ENCODE measurements at places on chromosomes 6 and 20.

DNA sequence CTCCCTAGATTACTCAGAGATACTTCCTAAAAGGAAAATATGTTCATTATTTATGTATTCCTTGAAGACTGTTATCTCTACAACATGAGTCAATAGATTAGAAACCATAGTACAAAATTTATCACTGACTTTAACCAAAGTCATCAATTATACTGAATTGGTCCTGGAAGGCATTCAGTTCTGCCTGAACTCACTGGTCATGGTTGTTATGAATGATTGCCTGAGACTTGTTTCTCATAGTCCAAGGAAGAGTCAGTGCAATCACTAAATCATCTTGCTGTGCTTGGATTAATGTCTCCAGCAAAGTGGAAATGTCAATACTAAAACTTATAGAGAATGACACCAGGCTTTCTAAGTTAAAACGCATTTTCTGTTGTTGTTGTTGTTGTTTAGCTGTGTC lies 878.6 kb upstream of the MANEA start:
- DNase-seq: no peak

- no peak for DNase-seq
These were observed 71.9 kb downstream of the GJA10 start for GRCh38 chr6:89966228-89966544.

DNA sequence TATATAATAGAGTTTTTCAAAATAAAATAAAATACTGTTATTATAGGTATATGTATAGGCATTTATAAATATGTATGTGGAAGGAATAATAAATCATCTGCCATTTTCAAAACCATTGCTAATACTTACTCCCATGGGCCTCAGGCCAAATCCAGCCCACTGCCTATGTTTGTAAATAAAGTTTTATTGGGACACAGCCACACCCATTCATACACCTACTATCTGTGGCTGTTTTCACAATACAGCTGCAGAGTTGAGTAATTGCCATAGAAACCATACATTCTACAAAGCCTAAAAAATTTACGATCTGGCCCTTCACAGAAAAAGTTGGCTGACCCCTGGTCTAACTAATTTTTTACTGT lies 9.5 kb downstream of the ALDH5A1 start:
- DNase-seq: no peak

GRCh38 chr6:89944181-89944755 lies 50.0 kb downstream of the GJA10 start:
- DNase-seq: no peak

DNA sequence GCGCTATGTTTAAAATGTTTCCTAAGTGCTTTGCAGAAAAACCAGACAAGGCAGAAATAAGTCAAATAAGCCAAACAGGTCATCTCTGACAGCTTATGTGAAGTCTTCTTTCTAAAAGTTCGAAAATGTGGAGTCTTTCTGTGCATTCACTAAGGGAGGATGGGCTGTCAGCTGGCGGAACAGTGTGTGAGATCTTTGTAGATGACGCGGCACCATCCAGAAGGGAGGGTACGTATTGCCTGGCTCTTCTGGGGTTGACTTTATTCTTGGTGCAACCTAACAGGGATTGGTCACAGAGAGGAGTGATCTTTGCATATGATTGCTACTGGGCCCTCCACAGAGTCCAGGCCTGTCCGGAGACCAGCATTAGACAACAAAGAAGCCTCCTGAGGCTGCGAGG lies 114.5 kb upstream of the EDN1 start:
- no peak for DNase-seq

DNA sequence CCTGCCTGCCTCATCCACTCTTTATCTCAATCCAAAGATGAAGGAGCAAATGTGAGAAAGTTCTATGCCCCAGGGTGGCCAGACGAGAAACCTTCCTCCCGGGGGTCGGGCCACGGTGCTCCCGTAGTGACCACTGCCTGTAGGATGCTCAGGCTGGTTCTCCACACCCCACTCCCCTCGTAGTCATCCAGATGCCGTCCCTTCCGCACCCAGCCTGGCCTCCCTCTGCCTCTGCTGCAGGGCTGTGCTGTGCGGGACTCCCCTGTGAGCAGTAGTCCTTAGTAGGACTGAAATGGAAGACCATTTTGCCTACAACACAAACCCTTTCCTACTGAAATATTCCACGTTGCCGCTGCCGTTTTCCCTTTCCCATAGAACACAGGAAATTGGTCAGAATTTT lies 2.0 kb downstream of the TMC2 start:
- DNase-seq: no peak

DNA sequence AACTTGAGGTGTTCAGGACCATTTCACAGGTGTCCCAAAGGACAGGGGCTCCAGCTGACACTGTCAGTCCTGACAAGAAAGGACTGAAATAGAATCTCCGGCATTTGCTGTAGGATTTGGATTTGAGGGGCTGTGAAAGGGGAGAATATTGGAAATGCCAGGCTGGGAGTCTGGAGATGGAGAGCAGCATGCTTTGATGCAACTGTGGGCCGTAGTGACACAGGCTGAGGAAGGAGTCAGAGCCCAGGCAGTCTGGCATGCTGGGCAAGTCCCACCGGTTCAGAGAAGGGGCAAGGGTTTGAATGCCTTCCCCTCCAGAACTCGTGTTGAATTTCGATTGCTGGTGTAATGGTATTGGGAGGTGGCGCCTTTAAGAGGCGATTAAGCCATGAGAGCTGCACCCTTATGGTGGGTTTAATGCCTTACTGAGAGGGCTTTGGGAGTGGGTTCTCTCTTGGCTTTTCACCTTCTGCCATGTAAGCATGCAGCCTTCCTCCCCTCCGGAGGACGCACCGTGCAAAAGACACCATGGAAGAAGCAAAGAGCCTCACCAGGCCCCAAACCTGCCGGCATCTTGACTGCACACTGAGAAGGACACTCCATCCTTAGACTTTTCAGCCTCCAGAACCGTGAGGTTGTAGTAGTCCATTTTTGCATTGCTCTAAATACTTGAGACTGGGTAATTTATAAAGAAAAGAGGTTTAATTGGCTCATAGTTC lies 9.4 kb upstream of the PYGB start:
- DNase-seq: no peak

DNA sequence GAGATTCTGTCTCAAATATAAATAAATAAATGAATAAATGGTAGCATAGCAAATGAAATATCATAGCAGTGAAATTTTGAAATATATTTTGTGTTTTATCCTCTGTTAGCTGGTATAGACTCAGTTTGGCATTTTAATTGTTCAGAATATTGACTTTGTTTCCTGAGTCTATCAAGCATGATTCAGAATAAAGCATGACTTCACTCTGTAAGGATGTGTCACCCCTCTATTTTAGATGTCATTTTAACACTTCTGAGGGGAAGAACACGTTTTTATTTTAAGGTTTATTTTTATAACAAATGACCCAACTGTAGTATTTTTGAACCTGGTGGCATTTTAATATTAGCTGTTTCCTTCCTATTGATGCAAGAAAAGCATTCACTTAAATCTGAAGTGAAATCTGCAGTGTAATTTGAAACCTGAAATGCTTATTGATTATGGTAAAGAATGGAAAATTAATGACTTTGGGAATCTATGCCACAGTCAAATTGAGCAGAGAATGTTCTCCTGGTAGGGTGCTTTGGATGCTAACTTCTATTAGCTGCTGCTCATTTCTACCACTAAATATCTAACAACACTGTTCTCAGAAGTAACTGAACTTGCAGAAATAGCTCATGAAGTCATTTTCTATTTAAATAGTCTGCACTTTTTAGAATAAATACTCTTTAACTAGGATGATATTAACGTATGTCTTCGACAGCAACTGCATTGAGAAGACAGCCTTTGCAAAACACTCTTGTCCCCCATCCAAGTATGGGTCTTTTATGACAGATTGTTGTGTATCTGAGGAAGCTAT lies 114.2 kb downstream of the SOX4 start:
- no peak for DNase-seq

GRCh38 chr6:134451529-134451928 lies 133.6 kb upstream of the SGK1 start:
- DNase-seq: no peak

- no peak for DNase-seq
These were observed 34.9 kb upstream of the GTSF1L start for GRCh38 chr20:43761386-43762340.

DNA sequence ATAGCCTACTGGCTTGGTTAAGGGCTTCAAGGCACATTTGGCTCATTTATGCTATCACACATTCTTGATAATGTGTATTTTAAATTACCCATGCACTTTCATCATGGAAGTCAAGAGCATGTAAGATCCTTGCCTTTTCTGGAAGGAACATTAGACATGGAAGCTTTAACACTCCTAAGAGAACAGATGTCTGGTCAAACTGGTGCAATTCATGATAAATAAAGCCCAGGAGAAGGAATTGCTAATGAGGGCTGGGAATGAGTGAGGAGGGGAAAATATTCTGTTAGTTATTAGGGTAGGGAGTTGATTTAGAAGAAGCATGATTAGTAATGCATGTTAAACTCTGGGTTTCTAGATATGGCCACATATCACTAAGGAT lies 688.6 kb upstream of the CITED2 start:
- no peak for DNase-seq

DNA sequence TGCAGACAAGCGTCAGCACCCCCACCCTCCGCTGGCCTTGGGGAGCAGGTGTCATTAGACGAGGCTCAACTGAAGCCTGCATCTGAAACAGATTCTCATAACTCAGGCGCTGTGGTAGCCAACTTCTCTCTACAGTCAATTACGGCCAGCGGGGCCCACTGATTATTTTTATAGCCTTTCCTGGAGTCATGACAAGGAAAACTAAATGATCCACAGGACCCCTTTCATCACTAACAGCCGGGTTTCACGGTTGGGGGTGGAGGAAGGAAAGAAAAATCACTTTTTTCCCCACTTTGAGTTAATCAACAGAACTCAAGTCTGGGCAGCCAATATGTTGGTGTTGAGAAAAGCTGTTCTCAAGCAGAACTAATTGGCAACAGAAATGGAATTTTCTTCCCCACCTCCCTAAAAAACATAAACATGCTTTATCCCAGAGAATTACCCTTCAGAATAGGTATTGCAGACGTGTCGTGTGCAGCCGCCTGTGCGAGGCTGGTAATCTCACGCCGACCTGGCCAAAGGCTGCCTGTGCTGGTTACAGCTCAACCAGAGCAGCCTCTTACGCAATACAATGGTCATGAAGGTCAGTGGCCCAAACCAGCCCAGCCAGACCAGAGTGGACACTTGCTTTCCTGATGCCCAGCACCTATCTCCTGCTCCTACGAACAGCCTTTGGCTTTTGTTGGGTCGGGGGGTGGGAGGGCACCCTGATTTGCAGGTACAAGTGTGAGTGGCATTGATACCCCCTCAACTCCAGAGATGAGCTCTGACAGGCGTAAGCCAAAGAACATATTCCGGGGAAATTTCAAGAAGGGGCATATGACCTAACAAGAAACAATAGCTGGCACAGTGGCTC lies 11.0 kb downstream of the RIPOR3 start:
- no peak for DNase-seq

- DNase-seq: no peak
These were observed 35.6 kb upstream of the RPS6KA2 start for GRCh38 chr6:166662690-166663089.

DNA sequence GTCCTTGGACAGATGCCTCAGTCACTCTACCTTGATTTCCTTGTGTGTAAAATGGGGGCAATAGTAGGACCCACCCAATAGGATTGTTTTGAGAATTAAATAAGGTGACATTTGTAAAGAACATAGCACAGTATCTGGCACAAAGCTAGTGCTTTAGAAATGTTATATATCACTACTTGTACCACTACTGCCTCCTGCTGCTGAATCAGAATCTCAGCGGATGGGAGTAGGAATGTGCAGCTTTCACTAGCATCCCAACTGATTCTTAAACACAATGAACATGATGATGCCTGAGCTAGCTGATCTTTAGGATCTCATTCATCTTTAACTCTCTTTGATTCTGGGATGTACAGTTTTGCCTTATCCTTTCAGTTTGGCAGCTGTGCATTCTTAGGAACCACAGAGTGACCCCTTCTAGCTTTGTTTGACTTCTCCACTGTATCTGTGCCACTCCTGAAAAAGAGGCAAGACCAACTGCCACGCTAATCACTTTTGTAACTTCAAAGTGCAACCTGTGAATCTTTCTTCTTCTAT lies 7.2 kb downstream of the PBOV1 start:
- no peak for DNase-seq

DNA sequence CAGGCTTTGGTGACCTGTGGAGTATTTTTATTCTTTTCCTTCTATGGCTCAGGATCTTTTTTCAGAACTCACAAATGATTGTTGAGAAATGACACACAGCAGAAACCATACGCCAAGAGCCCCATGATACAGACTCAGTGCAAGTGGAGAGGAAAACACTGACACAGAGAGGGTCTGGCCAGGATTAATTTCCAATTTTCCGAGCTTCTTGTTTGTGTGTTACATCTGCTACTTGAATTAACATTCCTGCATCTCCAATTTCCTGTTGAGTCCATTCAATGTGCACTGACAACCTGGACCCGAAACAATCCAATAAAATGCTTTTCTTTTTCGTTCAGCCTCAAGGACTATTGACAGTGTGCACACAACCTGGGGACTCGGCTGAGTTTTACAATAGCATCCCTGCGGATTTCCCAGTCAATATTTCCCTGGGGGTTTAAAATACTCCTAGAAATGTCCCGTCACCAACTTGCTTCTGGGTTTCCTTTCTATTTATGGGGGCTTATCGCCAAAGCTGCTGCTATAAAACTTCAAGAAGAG lies 4.9 kb upstream of the MLN start:
- no peak for DNase-seq

DNA sequence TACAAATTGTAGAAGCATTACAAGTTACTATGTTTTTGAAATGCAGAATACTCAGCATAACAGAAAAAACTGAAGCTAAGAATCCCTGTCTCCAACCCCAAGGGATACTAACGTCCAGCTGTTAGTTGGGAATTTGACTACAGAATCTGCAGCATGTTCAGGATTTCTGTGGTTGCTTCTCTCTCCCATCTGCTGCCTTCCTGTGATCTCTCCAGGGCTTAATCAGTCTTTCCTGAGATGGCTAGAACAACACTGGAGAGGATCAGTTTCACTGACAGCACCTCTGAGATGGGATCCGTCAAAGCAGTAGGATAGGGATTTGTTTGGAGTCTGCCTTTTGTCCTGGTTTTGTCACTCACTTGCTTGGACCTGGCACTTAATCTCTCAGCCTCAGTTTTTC lies 73.3 kb upstream of the NUP153 start:
- no peak for DNase-seq

All from H54 (cell line).